ENCODE measurements at places on chromosomes 16 and 17.
A peak's percentile ranks its signal among the peaks of the same experiment; 100 is the strongest.

DNA sequence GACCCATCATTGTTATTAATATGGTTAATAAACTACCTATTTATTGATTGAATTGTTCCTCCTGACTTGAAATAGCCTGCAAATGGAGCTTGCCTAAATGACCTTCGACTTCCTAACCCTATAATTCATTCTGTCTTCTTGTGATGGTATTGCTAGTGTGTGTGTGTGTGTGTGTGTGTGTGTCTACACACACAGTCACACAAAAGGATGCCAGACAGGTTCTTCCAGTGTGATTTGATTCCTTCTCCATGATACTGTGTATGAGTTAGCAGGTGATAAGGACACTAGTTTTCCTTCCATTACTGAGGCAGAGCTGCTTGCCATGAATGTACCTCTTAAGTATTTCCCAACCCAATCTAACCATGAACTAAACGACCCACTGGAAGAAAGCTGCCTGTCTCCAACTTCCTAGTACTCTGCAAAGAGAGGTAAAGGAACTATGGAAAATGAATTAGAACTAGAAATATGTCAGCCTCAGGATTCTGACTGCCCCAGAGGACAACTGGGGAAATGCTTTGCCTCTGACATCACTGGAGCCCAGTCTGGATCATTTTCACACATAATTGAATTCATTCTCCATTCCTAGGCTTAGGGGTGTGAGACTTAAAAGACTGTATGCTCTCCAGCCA is 3.5 kb upstream of the CDC6 start:
- DNase-seq: no peak

- no peak for DNase-seq
Observed at GRCh38 chr16:55370762-55371482, 46.9 kb downstream of the IRX6 start.

GRCh38 chr16:86101897-86102157 is 202.9 kb downstream of the IRF8 start:
- no peak for DNase-seq

- no peak for DNase-seq
Observed at GRCh38 chr17:73292031-73292531, 19.7 kb downstream of the CDC42EP4 start.

DNA sequence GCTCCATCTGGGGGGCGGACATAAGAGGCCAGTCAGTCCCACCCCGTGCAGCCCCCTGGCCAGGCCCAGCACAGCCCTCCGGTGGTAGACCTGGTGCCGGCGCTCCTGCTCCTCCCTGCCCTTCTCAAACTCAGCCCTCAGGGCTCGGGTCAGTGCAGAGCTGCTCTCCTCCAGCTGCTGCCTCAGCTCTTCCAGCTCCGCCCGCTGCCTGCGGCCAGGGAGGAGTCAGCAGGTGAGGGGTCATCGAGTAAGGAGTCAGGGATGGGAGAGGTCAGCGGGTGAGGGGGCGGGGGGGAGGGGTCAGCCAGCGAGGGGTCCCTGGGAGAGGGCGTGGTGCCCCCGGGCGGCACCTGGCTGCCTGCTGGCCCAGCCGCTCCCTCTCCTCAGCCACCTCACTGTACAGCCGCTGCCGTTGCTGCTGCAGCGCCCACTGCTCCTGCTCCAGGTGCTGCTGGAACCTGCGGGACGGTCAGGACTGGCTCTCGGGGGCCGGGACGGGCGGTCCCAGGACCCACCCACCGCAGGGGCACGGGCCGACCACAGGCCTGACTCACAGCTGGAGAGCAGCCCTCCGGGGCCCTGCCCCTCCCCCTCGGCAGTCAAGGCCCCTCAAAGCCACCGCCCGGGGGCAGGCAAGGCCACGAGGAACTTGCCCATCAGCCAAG is 26.5 kb upstream of the AATK start:
- no peak for DNase-seq

DNA sequence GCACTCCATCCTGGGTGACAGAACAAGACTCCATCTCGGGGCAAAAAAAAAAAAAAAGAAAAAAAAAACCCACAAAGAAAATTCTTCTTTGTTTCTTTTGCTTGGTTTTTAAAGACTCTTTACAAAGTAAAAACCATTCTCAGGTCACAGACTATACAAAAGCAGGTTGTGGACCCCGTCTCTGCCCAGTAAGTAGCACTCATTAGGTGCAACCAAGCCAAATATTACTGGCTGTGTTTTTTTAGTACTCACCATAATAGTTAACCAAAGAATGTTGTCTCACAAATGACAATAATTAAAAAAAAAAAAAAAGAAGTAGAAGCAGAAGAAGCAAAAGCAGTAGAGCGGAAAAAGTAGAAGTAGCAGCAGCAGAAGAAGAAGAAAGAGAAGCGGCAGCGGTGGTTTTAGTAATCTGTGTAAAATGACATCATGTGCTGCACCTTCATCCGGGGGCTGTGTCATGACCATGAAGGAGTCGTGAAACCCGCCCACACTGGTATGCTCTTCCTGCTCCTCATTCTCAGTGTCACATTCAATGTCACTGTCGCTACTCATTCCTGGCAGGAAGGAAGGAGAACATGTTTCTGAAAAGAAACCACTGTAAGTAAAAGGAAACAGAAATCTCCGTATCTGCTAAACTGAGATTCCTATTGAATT is 105.4 kb downstream of the TRIM37 start:
- DNase-seq: peak; percentile 34

DNA sequence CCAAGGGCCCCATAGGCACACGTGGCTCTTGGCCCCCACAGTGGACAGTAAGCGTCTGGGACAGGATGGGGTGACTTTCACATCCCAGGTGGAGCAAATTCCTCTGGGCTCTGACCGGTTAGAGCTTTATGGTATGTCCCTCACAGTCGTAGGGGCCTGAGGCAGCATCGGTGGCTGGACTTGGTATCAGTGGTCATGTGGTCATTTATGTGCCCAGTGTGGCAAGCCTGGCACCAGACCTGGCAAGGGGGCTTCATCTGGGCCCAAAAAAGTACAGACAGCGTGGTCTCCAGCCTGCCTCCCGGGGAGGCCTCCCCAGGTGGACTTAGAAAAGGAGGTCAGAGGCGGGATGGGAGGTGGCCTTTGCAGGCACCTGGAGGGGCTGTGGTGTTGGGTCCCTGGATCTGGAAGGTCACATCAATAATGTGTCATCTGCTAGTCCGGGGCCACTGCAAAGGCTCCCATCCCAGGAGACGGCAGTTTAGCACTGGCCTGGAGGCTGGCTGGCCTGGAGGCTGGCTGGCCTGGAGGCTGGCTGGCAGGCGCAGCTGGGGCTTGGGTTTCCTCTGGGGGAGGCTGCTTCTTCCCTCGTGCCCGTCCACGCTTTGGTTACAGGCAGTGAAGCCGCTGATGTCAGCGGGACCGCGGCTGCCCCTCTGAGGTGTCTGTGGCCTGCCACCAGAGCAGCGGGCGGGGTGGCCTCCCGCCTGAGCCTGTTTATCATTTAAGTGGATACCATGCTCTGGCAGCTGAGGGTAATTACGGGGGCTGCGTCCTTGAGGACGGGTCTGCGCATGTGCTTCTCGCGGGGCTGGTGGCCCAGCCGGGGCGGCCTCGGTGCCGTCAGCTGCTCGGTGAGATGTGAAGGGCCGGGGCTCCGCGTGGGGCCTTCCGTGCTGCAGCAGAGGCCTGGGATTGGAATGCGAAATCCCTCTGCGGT is 20.7 kb upstream of the CBX4 start:
- DNase-seq: no peak

GRCh38 chr17:59483860-59484259 is 81.5 kb upstream of the DHX40 start:
- DNase-seq: no peak

GRCh38 chr16:89596957-89597649 is 16.3 kb upstream of the DPEP1 start:
- DNase-seq: no peak

DNA sequence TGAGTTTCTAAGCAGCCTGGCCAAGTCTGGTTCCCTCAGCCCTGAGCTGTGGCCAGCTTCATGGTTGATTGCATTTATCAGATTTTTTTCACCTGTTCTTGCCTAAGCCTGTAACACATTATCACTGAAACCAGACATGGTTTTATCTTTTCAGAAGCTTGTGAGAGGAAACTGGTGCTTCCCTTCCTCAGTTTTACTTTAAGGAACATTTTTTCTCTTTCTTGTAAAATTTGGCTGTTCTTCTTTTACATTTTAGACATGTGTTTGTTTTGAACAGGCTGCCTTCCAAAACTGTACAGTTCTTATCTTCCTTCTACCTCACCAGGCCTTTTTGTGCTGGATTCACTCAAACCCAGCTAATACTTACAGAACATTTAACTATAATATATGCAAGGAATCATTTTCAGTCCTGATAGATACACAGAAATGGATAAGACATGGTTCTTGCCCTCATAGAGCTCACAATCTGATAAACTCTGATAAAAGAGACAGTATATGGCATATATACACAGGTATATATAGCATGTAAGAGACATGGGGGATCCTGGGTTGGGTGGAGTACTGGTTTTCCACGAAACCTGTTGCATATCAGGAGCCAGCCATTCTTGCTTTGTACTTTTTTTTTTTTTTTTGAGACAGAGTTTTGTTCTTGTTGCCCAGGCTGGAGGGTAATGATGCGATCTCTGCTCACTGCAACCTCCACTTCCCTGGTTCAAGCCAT is 44.5 kb downstream of the ZNRF1 start:
- no peak for DNase-seq

DNA sequence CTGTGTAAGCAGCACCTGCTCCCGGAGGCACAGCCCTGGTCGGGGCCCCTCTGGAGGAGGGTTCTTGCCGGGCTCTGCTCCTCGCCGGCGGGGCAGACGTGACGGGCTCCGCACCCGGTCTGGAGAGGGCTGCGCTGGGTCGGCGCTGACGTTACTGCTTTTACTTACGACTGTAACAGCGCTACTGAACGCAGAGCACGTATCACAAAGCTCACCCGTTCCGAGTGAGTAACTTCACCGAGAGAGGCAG is 1.3 kb upstream of the RAB40C start:
- no peak for DNase-seq

DNA sequence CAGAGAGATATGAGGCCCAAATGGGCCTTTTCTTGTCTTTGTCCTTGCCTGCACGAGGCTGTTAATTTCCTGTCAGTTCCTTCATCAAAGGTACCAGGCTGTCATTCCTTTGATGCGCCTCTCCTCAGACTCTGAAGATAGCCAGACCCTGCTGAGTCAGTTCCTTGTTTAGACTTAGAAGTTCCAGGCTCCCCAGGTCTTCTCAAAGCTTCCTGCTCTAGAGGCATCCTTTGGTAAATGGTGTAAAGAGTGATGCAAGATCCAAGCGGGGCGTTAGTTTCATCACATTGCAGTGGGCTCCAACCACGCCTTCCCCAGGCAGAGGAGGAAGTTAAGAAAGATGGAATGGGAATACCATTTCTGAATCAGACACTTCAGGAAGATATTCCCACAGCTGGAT is 4.0 kb upstream of the CDH11 start:
- no peak for DNase-seq

DNA sequence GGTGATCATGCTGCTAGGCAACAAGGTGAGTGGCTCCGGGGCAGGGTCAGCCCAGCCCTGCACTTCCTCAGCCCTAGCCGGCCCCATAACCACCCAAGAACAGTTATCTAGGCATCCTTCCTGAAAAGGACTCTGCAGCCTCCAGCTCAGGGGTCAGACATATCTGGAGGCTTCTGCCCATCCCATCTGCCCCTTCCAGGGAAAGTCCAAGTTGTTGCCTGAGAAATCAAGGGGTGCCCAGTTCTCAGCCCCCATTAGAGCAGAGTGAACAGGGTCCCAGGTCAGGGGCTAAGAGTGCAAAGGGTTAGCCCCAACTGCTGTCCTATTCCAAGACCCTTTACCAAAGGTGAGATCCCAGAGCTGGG is 4.1 kb upstream of the NHERF1 start:
- no peak for DNase-seq

DNA sequence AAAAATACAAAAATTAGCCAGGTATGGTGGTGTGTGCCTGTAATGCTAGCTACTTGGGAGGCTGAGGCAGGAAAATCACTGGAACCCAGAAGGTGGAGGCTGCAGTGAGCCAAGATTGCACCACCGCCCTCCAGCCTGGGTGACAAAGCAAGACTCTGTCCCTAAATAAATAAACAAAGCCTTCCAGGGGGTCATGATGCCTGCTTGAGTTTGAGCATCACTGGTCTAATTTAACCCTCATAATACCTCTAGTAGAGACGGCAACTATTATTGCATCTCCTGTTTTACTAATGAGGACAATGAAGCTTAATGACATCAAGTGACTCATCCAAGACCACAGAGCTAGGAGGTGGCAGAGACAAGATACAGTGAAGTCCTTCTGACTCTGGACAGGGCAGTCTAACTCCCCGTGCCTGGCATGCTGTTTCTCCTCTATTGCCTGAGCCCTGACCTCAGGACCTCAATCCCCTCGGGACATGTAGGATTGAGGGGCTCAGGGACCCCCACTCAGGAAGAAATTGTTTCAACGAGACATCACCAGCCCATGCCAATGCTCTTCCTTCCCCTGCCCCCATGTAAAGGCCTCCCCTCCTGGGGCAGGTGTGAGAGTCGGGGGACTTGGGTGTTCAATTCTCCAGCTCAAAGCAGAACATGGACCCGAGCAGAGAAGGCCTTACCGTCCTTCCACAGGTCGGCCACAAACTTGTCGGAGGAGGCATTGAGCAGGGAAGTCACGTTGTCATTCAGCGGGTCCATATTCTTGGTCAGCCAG is 102.9 kb downstream of the NDE1 start:
- DNase-seq: no peak

- no peak for DNase-seq
Observed at GRCh38 chr16:86740906-86741799, 162.8 kb downstream of the FOXL1 start.

DNA sequence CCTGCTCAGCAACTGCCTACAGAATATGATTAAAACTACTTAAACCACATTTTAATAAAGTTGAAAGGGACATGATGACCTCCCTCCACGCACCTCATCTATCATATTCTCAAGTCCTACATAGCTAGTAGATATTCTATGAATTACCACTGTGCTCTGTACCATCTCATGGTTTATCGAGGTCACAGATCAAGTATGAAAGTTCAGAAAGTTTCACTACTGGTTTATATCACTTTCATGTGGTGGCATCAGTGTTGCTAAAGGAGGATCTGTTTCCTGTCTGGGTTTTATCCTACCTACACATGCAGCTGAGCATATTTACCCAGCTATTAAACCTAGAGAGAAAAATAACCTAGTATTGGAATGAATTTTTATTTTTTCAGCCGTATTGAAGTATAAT is 214.9 kb upstream of the MON1B start:
- DNase-seq: no peak

Measured in stimulated activated CD8-positive, alpha-beta memory T cell treated with anti-CD3 and anti-CD28 coated beads, Interleukin-15, amount 100 ng/mL, for 4 hours (primary cell).